ENCODE measurements at places on chromosomes 1 and 21.

- DNase-seq = no peak
Measured at GRCh38 chr1:207346513-207346912, 25.0 kb downstream of the CD55 start.

GRCh38 chr1:216175714-216176113 is 247.5 kb downstream of the USH2A start:
- peak; percentile 36 for DNase-seq

DNA sequence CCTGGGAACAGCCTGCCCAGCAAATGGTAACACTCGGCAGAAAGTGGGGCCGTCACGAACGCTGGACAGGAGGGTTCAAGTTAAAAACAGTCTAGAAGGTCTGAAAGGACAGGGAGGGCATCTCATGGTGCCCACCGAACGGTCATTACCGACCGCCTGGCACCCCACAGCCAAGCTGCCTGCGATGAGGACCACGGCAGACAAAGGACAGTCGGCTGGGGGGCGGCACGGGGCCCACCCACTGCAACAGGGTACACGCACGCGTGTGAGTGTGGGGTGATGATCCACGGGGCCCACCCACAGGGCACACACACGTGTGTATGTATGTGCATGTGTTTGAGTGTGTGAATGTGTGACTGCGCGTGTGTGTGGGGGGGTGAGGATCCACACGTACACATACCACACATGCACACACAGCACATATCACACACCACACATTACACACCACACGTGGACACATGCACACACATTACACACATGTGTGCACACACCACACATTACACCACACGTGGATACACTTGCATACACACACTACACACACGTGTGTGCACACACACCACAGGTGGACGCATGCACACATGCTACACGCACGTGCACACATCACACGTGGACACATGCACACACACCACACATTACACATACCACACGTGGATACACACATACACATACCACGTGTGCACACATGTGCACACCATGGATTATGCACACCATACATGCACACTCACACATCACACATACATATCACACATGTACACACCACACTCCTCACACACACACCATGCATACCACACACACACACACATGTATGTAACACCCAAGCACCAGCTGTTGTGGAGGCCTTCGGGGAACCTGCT is 63.2 kb downstream of the SLC19A1 start:
- no peak for DNase-seq

DNA sequence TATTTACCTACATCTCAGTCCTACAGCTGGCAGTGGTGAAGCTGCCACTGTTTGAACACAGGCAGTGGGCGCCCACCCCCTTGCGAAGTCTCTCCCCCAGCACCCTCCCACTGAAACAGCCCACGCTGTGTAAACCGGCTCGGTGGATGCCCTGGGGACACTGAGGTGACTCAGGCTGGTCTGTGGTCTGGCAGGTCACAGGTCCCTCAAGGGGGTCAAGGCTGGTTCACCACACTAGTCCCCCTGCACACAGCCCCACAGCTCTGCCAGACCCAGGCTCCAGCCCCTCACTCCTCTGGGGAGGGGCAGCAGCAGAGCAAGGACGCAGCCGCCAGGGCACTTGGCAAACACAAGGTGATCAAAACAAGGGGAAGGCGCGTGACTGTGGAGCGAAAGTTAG is 7.6 kb downstream of the CHD5 start:
- DNase-seq = no peak

GRCh38 chr1:111758373-111758772 is 2.7 kb downstream of the DDX20 start:
- DNase-seq = no peak

GRCh38 chr1:234531151-234531635 is 52.2 kb upstream of the TARBP1 start:
- no peak for DNase-seq

GRCh38 chr1:202202500-202203168 is 9.0 kb downstream of the LGR6 start:
- DNase-seq = no peak

GRCh38 chr1:187878883-187879282 is 1050.1 kb downstream of the PLA2G4A start:
- no peak for DNase-seq

DNA sequence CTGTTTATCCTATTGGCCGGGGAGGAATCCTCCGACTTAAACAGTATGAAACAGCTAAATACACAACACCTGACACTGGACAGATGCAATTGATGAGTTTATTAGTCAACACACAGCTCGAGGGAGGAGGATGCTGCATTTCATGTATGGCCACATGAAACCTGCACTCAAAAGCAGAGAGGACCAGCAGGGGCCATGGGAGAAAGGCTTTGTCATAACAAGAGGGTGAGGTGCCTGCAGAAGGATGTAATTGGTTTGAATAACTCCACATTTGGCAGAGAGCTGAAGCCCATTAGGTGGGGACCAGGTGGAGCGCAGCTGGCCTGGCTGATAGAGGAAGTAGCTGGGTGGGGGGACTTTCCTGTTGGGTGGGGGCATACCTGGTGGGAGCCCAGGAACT is 599.1 kb downstream of the PTPRU start:
- no peak for DNase-seq

GRCh38 chr1:190904091-190904695 is 426.5 kb upstream of the BRINP3 start:
- DNase-seq = no peak

Measured in Caco-2 (cell line).